ENCODE measurements at places on chromosomes 3 and 15.

GRCh38 chr3:117218641-117219048 lies 509.1 kb downstream of the TUSC7 start:
- DNase-seq, result no peak

DNA sequence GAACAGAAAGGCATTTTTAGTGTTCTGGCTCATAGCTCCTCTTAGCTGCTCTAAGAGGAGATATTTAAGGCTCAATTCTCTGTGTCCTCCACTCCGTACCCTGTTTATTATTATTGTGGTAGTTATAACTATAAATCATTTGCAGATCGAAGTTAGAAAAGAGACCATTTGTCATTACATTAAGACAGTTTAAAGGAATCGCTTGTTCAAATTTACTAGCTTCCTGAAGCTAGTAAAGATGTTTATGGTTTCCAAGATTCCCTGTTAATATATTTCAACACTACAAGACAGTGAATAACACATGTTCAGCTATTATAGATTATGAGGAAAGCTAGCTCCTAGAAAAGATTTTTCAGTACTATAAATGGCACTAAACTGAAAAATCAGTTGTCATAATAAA lies 12.6 kb downstream of the ATXN7 start:
- no peak for DNase-seq

- no peak for DNase-seq
These were observed 82.6 kb downstream of the PDZRN3 start for GRCh38 chr3:73542136-73542535.

GRCh38 chr3:5456199-5456598 lies 268.7 kb downstream of the EDEM1 start:
- DNase-seq, result no peak

- DNase-seq, result no peak
These were observed 2.3 kb downstream of the PHLDB2 start for GRCh38 chr3:111861391-111861790.

- DNase-seq, result no peak
These were observed 239.1 kb upstream of the ROPN1 start for GRCh38 chr3:124230998-124231397.

DNA sequence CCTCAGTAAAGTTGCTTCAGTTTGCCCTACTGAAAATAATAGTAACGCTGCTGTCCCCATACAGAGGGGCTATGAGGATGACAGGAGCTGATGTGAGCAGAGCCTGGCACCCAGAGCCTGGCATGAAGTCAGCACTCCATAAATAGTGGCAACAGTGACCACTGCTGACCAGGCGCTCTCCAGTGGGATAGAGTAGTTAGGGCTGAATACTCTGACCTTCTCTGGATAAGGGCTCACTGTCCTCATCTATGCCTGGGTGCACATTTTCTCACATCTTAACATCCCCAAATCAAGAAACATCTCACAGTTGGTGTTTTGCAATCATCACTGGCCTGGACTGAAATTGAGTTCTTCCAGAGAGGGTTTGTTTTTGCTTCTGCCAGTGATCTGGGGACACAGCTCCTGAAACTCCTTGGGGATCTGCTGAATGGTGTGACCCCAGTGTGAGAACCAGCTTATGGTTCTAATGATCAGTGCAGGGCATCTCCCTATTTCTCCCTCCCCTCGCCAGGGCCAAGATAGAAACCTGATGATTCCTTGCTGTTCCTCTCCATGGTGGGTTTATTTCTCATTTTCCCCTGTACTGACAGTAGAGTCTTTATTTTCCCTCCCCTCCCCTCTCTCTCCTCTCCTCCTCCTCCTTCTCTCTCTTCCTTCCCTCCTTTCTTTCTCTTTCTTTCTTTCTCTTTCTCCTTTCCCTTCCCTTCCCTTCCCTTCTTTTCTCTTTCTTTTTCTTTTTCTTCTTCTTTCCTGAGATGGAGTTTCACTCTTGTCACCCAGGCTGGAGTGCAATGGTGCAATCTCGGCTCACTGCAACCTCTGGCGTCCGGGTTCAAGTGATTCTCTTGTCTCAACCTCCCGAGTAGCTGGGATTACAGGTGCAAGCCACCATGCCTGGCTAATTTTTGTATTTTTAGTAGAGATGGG lies 3.5 kb upstream of the PCSK6 start:
- no peak for DNase-seq

DNA sequence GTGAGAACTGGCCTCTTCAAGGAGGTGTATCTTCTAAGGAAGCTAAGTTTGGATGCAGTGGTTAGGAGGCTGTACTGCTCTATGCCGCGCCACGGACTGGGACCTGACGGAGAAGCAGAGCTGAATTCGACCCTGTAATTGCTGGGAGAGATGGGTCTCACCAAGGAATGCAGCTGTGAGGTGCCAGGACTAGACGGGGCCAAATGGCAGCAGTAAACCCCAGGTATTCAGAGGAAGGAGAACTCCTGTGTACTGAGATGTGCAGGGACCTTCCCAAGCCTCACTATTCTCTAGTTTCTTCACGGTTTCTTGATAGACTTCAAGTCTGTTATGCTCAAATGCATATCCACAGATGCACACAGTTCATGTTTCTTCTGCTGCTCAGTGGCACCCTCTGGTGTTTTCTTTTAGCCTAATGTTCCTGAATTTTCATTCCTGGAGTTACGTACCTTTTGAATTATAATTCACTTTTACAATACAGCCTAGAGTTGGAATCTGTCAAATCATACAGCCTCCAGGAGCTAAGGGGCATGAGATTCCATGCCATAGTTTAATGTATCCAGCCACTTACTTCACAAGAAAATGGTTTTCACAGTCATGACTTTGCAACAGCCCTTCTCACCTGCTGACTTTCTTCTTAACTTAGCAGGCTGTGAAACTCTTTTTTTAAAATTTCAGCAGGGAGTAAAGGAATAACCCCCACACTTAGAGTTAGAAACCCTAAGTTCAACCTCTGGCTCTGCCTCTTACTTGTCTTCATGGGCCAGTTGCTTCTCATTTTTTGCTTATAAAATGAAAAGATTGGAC lies 61.8 kb downstream of the GLDN start:
- DNase-seq, result no peak

GRCh38 chr3:131048030-131048429 lies 21.4 kb downstream of the NEK11 start:
- no peak for DNase-seq

GRCh38 chr3:174202561-174202960 lies 656.6 kb upstream of the NAALADL2 start:
- DNase-seq, result no peak

DNA sequence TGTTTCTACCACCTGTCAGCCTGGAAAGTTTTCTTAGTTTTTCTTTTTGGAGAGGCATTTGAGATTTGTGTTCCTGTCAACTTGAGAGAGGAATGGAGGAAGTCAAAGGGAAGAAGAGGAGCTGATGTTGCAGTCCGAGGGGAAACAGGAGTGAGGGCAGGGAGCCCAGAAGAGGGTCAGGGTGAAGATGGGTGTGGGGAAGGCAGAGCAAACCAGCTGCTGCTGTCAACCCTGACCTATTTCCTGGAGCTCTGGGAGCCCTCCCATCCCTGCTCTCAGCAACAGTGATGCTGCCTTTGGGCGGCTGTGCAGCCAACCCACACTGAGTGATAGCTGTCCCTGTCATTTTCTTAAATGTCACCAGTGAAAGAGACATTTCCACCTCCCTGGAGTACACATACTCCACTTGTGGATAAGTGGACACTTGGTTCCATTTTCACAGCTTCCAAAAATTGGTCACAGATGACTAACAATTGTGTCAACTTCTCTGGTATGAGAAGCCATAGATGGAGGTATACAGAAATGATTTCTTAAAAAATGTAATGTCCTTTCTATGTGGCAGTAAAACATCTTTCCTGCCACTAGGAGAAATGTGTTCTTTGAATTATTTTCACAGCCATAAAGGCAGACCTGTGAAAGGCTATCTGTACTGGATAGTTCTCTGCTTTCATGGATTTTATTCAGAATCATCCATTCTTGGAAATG lies 556.3 kb upstream of the TBL1XR1 start:
- DNase-seq, result no peak

GRCh38 chr3:180048103-180048502 lies 11.4 kb upstream of the PEX5L start:
- no peak for DNase-seq

DNA sequence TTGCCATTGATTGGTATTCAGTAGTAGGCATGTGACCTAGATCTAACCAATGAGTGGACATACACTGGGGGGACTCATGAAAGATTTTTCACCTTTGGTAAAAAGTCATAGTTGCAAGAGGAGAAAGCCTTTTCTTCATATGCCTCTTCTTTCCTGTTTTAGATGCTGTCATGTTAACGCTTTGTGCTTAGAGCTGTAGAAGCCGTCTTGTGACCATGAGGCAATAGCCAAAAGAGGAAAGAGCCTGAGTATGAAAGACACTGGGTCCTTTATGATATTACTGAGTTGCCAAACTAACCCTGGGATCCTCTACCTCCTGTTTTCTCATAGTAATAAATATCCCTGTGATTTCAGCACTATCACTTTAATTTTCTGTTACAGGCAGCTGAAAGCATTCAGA lies 396.0 kb downstream of the FHIT start:
- no peak for DNase-seq
